HL-60 (cell line): ENCODE measurements at places on chromosomes 6 and 20.

DNA sequence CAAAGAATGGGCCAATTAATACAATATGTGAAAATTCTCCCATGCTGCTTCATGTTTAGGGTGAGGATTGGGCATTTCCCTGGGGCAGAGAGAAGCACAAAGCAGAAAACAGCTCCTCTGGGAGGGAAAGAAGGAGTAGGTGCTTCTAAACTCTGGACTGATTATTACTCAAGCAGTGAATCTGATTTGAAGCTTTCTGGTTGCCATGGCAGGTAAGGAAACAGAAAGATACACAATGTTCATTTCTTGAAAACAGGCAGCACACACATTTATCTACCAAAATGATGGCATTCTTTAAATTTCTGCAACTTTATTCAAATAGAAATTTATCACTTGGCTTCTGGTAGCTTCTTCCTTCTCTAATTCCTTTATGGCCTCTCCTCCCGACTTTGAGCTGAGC, 305.4 kb upstream of the CHD6 start:
- DNase-seq, result no peak

- no peak for DNase-seq
Observed at GRCh38 chr20:38905375-38905774, 20.8 kb upstream of the FAM83D start.

DNA sequence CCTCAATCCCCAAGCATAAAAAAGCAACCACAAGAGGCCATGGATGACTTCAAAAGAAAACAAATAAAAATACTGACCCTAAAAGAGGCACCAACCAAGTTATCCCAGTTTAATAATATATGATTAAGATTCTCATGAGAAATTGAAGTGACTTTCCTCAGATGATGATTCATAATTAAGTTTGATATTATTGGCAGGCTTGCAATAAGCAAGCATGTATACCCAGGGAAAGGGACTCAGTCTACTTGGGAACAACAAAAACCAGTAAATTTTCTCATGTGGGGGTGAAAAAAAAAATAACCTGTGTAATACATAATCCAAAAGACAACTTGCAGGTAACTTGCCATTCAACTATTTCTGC, 19.6 kb downstream of the JAG1 start:
- DNase-seq, result no peak

- no peak for DNase-seq
Observed at GRCh38 chr6:116022841-116023445, 37.7 kb downstream of the FRK start.

- DNase-seq, result no peak
Observed at GRCh38 chr6:46347669-46348068, 143.6 kb downstream of the RCAN2 start.
